ENCODE measurements at places on chromosomes 11 and 22.

GRCh38 chr22:44574057-44574639, 76.1 kb upstream of the RTL6 start:
- no peak for DNase-seq

- DNase-seq = no peak
These were observed 76.7 kb upstream of the KCNQ1OT1 start for GRCh38 chr11:2776351-2777061.

DNA sequence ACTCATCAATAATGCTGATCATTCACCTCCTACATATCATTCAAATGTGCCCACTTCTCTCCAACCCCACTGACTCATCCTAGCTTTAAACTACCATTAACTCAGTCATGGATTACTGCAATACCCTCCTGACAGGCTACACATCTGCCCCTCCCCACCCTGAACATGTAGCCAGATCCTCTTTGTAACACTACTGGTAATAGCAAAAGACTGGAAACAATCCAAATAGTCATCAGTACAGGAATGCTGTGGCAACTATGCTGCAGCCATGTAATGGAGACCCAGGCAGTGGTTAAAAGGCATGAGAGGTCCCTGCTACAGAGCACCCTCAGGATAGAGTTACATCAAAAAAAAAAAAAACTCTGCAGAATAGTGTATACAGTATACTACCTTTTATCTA, 16.6 kb downstream of the SLC43A3 start:
- DNase-seq = no peak

GRCh38 chr11:46248289-46249102, 29.0 kb upstream of the CREB3L1 start:
- no peak for DNase-seq

DNA sequence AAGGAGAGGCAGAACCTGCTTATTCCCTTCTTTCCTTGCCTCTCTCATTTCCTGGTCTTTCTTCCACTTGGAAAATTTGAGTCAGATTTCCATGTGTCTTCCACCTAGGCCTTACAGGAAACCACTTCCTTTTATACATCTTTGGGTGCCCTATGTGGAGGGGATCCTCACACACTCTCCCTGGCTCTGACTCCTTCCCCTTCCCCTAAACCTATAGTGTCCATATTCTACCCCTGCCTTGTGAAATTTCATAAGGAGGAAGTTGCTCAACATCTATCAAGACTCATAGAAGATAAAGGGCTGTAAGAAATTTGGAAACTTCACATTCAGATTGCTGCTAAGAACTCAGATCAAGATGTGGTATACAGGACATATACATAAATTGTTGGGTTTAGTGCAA, 20.4 kb downstream of the TUG1 start:
- DNase-seq = no peak

- DNase-seq = no peak
These were observed 7.0 kb downstream of the MMP10 start for GRCh38 chr11:102773386-102773785.

GRCh38 chr11:297586-298405, 1.5 kb downstream of the IFITM5 start:
- no peak for DNase-seq

DNA sequence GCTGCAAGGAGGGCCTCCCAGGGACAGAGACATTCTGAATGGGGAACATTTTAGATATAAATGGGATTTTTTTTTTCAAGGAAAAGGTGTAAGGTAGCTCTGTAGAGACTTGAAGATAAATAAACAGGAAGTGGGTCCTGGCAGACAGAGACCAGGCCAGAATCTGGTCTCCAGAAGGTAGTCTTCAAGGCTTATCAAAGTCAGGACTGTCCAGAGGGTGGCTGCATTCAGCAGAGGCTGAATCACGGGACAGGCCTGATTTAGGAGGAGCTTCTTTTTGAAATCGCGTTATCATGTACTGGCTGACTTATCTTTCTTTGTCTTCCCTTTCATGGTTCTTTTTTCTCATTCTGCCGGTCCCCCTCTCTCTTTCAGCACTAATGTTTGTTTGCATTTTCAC, 542.9 kb downstream of the NTM start:
- DNase-seq = no peak

- DNase-seq = peak; percentile 39
These were observed 4.2 kb downstream of the GRAMD1B start for GRCh38 chr11:123434262-123434661.

- no peak for DNase-seq
These were observed 198.3 kb downstream of the CEP164 start for GRCh38 chr11:117525866-117526542.

GRCh38 chr11:1628506-1629325, 859 bp upstream of the KRTAP5-5 start:
- DNase-seq = peak; percentile 86

DNA sequence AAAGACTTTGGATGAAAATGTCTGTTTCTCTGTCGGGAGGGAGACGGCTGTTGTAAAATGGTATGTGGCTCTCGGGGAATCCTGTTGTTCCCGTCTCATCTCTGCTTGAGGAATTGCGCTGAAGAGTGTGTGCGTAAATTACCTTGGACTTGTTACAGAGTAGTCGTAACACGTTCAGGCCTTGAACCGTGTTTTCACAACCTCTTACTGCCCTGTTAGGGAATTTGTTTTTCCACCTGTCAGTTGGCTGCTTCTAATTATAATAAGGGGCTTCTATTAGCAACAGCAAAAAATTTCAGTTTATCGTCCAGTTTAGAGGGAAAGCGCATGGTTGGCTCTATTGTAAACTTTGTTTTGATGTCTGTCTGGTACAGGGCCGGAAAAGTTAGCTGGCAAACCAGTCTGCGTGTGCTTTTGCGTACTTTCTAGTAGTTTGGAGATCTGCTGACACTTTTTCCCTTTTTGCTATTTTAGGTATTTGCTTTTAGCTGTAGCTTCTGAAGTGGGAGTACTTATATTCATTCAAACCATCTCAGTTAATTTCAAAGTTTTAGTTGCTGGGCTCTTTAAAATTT, 1.5 kb downstream of the HIPK3 start:
- no peak for DNase-seq

- DNase-seq = no peak
These were observed 36.1 kb upstream of the SCN3B start for GRCh38 chr11:123690485-123690884.

DNA sequence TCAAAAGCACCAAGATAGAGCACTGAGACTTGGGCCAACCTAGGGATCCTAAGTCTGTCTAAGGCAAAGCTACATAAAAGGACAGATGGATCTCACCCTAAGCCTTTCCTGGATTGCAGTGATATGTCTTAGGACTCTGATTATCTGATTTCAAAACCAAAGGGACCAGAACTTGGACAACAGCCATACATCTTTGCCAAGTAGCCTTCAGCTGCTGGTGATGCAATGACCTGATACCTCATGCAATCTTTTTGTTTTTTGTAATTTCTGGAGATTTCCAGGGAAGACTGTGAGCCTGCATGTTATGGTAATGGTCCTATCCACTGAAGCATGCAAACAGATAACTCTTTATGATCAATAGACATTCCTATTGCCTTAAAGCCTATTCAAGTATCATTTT, 230.4 kb upstream of the MTNR1B start:
- no peak for DNase-seq

DNA sequence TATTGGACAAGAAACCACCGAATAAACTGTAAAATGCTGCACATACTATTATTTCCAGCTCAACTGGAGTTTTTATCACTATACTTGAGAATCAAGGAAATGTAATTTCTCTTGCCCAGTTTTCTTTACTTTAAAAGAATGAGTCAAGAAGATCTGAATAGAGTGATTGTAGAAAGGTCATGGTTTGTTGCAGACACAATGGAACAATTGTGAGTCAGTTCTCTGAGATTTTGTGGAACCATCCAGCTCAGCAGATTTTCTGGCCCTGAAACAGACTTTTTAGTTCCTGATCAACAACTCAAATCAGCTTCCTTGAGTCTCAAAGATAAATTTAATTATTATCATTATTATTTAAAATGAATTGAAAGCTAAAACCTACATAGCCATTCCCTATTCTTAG, 1.3 kb downstream of the TCN1 start:
- DNase-seq = no peak

DNA sequence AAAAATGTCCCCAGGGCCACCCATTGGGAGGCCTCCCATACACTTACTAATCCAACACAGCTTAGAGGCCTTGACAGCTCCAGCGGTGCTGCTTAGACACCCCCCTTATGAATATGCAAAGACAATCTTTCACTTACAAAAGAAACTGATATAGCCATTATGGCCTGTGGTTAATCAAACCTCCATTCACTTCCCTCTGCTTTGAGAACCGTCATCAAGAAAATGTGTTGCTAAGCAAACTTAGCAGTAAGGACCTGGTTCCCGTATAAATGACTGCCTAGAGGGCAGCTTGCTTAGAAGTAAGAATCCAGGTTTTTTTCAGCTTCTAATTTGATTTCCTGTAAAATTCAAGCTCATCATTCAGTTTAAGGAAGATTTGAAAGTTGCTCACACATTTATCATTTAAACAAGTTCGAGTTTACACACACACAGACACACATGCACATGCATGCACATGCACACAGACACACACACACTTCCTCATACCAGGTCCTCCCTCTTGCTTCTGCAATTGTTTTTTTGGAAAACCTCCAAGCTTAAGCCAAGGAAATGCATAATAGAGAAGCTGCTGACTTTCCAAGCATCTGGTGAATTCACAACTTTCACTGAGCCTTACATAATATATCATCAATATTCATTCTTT, 137.7 kb upstream of the BLID start:
- no peak for DNase-seq

GRCh38 chr22:39360674-39361413, 11.1 kb downstream of the SYNGR1 start:
- DNase-seq = no peak

DNA sequence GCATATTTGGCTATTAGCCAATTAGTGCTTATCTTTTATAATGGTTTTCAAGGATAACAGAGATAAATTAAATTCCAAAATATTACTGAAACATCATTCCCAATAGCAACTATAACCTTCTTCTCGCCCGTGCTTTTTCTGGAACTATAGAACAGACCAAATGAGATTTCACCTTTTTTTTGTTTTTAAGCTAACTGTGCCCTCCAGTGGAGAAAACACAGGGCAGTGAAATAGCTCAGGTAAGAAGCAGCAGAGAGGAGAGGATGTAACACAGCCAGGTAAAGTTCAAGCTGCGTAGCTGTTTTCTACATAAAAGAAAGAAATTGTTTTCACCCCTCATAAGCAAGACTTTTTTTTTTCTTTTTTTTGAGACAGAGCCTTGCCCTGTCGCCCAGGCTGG, 28.2 kb downstream of the HSD17B12 start:
- DNase-seq = no peak

- no peak for DNase-seq
These were observed 968 bp downstream of the RHBDD3 start for GRCh38 chr22:29266564-29267461.

- DNase-seq = no peak
These were observed 107.2 kb upstream of the SYT13 start for GRCh38 chr11:45393334-45393733.

DNA sequence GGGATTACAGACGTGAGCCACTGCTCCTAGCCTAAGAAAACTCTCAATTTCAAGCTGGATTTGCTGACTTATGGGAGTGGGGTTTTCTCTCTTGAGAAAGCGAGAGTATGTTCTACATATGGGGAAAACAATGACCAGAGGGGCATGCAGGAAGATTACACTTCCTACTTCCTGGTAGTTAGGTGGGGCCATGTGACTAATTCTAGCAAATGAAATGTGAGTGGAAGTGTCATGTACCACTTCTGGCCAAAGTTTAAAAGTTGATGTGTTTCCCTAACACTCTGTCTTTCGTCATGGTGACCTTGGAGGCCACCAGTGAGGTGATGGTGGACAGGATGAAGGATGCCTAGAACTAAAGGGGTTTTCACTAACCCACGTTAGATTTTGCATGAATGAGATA, 50.5 kb downstream of the PARVG start:
- DNase-seq = no peak

GRCh38 chr11:11038782-11039181, 180.9 kb upstream of the ZBED5 start:
- no peak for DNase-seq

DNA sequence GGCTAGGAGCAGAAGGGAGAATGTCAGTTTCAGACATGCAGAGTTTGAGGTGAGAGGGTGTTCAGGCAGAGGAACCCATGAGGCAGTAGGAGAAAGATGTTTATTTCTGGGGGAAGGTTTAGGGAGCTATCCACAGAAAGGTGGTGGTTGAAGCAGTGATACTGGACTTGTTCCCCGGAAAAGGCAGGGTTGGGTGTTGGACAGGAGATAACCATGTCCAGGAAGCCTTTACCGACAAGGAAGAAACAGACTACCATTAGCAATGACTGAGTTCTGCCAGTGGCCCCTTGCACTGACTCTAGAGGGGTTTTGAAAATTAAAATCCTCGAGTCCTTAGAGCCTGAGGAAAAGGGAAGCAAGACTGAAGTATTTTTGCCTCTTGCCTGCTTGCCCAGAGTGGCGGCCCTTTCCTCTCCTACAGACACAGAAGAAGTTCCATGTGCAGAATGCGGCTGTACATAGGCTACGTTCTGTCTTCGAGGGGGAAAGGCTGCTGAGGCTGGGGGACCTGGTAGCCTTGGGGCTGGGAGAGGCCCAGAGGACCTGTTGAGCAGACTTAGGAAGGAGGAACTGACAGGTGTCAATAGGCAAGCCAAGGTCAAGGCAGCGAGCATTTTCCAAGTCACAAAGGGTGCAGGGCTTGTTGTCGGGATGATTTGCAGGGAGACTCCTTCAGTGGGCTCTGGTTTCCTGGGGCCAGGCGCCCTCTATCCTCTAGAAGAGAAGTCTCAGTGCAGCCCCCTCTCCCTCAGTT, 146.7 kb downstream of the LDLRAD3 start:
- no peak for DNase-seq

- DNase-seq = no peak
These were observed 124.0 kb downstream of the ME3 start for GRCh38 chr11:86548271-86548917.

GRCh38 chr11:119339589-119340334, 921 bp downstream of the C1QTNF5 start:
- DNase-seq = peak; percentile 82

DNA sequence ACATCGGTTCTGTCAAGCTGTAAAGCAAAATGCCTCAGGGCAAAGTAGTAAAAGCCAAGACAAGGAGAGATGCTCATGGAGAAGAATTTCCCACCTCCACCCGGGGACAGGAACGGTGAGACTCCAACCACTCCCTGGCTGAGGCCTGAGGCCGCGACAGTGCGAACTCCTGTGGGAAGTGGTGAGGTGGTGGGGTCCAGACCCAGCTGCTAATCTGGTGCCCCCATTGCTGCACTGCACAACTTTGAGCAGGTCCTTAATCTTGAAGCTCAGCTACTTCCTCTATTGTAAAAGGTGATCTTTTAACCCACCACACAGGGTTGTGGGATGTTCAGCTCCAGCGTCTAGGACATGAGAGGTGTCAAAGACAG, 83.9 kb downstream of the ZC3H12C start:
- no peak for DNase-seq

Measured in GM10248 (cell line).